ENCODE measurements at places on chromosomes 12 and 14. TPM values are rescaled to one million over a fixed set of nuclear protein-coding genes. Genes with fewer than 3 reads are reported as not detected.

- no peak for DNase-seq
Observed at GRCh38 chr12:42636993-42637392, 47.4 kb upstream of the PRICKLE1 start.

GRCh38 chr14:34436118-34436905 lies 25.7 kb downstream of the SPTSSA start:
- DNase-seq = no peak

DNA sequence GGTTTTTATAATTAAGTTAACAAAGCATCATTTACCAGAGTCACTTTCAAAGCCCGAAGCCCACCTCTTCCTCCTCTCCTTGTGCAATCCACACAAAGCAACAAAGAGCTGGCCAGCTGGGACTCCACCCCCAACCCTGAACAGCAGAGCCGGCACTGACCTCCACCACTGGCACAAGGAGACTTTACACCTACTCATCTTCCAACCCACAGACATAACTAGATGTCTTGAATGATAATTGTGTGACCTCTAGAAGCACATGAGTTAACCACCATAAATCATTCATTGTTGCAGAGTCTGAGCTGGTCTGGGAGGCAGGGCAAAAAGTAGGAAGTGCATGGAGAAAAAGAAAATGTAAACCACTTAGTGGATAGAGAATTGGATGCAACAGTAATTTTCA lies 72.2 kb downstream of the ST8SIA1 start:
- no peak for DNase-seq

- no peak for DNase-seq
Observed at GRCh38 chr14:73258076-73258475, 20.8 kb downstream of the PAPLN start.

- DNase-seq = no peak
Observed at GRCh38 chr12:128600886-128601285, 222.9 kb downstream of the SLC15A4 start.

DNA sequence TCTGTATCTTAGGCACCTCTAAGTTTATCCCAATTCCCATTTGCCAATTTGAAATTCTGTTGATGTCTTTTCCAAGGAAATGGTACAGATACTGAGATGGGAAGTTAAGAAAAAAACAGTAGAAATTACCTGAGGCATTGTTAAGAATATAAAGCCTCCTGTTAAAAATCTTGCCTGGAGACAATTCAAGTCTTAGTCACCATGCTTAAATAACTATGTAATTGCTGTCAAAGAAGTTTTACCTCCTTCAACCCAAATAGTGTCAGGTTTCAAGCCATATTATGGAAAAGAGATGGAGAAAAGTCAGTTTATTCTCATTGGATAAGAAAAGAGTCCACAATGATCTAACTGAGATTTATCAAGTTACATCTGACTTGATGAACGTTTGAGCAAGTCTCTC lies 974.7 kb downstream of the GALC start:
- no peak for DNase-seq

DNA sequence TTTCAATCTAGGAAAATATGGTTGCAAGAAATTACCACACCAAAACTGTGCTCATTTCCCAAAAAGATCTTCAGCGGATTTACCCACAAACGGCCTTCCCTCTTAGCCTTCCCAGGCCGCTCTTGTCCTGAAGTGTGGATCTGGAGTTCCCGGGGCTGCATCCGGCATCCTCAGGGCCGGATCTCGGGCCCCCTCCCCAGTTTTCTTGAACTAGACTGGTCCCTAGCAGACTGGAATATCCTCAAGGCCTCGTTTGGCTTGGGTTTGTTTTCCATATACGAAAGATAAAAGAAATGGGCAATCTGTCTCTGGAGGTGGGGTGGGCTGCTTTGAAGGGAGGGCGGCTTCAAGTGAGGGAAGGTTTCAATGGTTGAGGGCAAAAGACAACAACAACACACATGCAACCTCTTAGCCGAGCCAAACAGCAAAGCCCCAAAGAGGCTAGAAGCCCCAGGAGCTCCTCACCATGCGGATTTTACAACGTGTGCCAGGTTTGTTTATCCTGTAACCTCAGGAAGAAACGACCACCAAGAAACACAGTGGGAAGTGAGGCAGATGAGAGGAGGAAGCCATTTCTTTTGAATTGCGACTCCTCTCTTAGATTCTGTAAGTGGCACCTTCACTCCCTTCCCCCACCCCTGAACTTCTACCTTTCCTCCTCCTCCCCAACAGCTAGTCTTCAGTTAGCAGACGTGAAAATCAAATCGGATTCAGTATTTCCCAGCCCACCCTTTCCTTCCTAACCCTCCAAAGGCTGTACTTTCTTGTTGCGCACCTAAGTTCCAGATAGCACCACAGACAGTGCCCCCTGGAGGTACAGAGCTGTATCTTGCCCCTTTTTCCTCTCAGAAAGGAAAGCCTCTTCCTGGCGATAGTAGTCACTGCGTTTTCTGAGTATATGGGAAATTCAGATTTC lies 2.6 kb downstream of the MYF6 start:
- DNase-seq = no peak

DNA sequence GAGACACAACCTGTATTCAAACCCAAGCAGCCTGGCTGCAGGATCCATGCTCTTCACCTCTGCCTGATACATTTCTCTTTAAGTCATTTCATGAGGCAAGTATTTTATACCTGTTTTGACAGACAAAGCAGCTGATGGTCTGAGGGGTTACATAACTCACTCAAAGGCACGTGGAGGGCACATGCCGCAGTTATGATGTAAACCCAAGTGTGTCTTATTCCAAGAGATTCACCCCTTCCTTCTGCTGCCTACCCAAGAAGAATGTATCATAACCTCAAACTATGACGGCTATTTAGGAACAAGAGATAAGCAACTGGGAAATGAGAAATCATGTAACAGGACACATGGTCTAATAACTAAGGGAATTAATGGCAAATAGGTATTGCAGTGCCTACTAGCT lies 329.8 kb upstream of the TMPO start:
- DNase-seq = no peak

DNA sequence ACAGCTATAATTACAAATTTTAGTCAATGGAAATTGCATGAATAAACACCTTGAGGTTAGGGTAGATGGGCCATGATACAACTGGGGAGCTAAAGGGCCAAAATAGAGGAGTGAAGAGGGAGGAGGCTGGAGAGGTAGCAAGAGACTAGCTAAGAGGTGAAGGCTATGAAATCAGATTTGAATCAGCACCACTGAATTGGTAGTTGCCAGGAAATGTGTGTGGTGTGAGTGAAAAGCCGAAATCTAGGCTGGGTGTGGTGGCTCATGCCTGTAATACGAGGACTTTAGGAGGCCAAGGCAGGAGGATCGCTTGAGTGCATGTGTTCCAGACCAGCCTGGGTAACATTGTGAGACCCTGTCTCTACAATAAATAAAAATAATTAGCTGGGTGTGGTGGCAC lies 22.7 kb downstream of the YY1 start:
- DNase-seq = no peak

DNA sequence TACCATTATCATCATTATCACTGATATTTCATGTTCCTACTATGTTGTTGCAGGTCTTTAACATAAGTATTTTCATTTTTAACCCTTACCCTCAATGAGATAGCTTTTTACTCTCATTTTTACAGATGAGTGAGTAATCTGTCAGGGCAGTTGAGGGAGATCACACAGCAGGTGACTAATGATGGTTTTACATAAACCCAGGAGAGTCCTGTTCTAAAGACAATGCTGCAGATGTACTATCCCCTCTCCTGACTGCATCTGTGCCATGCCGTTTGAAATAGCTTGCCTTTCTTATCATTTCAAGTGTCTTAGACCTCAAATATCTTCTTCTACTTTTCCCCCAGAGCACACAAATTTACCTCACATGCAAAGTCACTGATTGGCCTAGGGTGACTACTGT lies 1552.1 kb upstream of the SEL1L start:
- DNase-seq = no peak

DNA sequence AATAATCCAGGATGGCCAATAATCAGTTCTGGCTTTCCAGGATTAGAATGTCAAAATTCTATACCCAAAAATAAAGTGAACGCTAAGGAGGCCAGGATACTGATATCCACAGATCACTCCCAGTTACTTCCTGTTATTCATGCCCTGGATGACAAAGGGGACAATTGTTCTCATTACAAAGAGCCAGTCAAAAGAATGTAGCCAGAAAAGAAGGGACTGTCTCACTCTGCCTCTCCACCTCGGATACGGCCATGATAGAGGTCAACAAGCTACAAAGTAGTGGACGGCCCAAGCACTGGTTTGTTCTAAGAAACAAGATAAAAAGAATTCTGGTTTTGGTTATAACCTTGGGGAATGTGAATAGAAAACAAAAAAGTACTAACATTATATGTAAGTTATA lies 116.1 kb upstream of the ATF7IP start:
- peak; percentile 20 for DNase-seq

- no peak for DNase-seq
Observed at GRCh38 chr12:116969615-116970585, 59.1 kb downstream of the FBXW8 start.

- no peak for DNase-seq
Observed at GRCh38 chr12:21991526-21991925, 50.3 kb upstream of the ABCC9 start.

DNA sequence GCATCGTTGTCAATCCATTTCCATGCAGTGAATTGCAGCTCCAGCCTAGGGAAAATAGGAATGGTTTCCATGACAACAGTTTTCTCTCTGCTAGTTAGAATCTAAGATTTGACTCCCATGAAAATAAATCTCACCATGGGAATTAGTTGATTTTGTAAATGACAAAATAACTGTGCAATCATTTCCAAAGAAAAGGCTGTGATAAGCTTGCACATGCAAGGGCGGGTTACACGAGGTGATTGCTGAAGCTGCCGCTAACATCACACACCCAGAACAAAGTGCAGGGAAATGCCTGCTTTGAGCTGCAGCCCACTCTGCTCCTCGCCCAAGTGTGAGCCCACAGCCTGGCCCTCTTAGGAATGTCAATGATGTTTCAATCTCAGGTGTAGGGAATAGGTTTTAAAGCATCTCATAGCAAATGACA lies 53.8 kb downstream of the TRIM9 start:
- DNase-seq = no peak

GRCh38 chr14:77318006-77318553 lies 2.6 kb downstream of the POMT2 start:
- DNase-seq = no peak

DNA sequence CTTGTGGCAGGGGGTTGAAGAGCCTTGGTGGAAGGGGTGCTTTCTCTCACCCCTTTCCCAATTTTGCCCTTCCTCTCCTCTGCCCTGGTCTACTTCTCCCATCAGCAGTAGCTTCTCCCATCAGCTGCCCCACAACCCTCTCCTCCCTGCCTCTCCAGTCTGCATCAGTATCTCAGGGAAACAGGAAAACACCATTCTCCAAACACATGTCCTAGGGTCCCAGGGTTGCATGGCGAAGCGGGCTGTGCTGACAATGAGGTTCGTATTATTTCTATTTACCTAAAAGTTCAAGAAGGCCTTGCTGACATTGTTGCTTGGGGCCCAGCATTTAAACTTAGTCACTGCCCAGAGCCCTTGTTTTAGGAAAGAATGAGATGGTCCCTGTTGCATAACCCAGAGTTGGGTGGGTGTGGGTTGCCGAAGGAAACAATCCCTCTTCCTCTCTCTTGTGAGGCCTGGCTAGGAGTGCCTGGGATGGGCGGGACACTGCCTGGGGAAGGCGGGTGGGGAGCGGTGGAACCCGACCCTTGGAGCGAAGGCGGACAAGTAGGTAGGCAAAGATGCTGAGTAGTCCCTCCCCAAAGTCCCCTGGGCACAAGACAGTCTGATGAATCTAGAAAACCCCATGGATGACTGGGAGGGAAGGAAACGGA lies 1.3 kb upstream of the IGFBP6 start:
- no peak for DNase-seq

GRCh38 chr12:2112401-2112800 lies 59.6 kb downstream of the CACNA1C start:
- no peak for DNase-seq

DNA sequence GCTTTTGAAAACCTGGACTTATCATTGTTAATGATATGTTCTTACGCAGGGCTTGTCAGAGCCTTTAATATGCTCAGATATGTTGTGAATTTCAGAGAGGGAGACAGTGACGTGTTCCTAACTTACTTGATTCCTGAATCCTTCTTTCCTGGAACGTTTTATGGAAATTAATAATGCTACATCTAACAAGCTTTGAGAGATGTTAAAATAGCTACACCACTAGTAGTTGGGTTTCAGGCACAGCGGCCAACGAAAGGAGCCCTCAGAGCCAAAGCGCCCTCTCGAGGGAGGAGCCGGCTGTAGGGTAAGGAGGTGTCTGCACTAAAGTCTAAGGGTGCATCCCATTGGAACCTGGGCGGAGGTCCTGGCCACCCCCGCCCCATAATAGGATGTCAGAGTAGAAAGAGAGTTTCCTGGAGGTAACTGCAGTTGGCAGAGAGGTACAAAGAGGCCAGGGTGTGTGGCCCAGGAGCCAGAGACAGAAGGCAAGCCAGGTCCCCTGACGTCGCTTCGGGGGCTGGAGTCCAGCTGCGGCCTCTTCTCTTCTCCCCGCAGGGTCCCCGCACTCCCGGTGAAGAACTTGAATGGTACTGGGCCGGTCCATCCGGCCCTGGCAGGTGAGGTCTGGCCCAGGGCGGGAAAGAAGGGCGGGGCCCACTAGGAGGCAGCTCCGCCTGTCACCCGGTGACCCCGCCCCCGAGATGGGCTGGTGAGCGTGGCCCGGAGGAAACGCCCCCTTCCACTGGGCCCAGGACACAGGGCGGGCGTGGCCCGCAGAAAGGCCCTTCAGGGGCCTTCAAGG lies 36.3 kb downstream of the DTX1 start:
- DNase-seq = peak; percentile 33

GRCh38 chr12:71371122-71371521 lies 68.5 kb upstream of the LGR5 start:
- DNase-seq = no peak

DNA sequence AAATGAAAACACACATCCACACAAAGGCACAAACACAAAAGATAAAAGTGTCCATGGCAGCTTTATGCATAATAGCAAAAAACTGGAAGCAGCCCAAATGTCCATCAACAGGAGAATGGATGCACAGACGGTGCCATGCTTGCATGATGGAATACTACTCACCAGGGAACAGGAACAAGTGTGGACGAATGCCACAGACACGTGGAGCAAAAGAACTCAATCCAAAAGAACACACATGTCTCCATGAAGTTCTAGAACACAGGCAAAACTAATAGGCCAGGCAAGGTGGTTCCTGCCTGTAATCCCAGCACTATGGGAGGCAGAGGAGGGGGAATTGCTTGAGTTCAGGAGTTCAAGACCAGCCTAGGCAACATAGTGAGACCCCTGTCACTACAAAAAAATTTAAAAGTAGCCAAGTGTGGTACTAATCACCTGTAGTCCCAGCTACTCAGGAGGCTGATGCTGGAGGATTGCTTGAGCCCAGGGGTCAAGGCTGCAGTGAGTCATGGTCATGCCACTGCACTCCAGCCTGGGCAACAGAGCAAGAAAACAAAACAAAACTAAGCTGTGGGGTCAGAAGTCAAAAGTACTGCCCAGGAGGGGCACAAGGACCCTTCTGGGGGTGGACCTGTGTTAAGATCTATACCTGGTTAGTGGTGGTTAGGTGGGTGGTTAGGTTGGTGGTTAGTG lies 7.3 kb upstream of the TMEM119 start:
- peak; percentile 22 for DNase-seq

GRCh38 chr14:65927931-65928356 lies 515.4 kb downstream of the FUT8 start:
- no peak for DNase-seq

RNU6-8 gene
- not detected for total RNA-seq

WNK1 gene
- 112 TPM for total RNA-seq

DIP2B gene
- total RNA-seq = 22.7 TPM

FAM90A1 gene
- total RNA-seq = not detected

OR6C2 gene
- not detected for total RNA-seq

PEBP1 gene
- total RNA-seq = 161 TPM

ARMH4 gene
- 1.8 TPM for total RNA-seq

C1R gene
- 0.87 TPM for total RNA-seq

WDR20 gene
- total RNA-seq = 10.2 TPM
